ENCODE measurements at places on chromosomes 2 and 18.

GRCh38 chr18:49845629-49846360 lies 32.5 kb upstream of the ACAA2 start:
- DNase-seq = peak; percentile 71

DNA sequence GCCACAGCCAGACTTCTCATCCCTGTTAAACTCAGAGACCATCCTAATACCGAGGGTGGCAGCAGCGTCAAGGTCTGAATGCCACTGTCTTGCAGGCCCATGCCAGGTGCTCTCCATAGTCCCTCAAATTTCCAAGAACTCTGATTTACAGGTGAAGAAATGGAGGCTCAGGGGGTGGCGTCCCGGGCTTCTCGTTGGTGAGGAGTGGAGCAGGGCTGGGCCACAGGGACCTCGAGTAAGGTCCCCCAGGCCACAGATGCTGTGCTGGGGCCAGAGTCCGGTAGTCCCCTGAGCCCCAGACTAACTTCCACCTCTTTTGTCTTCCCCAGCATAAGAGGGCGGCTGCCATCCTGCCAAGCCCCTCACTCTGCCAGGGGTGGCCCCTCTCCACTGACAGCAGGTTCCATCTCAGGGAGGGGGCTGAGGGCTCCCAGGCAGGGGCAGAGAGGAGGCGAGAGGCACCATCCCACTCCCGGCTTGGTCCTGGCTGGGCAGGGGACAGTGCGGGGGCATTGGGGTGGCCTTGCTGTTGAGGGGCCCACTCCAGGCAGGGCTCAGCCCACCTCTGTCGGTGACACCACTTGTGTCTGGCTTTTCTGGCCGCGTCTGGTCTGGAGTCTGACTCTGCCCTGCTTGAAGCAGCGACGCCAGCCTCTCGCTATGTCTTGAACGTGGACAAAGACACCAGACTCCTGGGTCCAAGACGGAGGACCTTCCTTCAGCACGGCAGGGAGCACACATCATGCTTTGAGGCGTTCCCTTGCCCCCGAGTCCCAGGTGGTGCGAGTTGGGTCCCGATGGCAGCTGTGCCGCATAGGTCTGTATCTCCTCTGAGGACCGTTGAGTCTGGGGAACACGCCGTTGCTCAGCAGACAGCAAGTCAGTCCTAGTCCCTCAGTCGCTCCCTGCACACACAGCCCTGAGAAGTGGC lies 15.9 kb upstream of the KLHL30 start:
- no peak for DNase-seq

DNA sequence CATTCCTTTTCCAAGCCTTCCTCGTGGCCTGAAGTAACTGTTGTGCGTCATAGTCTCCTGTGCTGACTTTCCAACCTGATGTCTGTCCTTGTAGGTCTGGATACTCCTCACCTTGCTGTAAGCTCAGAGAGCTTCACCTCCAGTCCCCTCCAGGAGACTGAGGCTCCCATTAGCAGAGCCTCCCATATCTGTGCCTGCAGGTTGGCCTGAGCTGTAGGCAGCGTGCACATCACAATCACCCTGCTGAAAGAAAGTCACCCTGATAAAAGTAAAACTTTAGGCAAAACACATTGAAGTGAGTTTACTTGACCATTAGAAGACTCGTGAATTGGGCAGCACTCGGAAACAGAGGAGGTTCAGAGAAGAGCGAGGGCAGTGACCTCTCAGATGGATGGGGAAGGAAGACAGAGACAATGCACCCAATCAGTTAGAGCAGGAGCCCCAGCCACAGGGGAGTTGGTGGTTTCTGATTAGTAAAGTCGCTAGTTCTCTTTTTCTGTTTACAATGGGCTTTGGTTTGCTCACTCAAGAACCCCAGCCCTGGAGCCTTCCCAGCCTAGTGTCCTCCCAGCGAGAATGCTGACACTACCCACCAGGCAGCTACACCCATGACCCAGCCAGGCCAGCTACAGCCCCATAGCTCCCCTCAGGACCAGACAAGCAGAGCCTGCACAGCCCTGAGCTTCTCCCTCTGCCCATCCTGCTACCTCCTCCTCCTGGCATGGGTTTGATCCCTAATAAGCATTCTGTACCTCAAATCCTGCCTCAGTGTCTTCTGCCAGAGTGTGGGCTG lies 12.1 kb upstream of the TPO start:
- no peak for DNase-seq

DNA sequence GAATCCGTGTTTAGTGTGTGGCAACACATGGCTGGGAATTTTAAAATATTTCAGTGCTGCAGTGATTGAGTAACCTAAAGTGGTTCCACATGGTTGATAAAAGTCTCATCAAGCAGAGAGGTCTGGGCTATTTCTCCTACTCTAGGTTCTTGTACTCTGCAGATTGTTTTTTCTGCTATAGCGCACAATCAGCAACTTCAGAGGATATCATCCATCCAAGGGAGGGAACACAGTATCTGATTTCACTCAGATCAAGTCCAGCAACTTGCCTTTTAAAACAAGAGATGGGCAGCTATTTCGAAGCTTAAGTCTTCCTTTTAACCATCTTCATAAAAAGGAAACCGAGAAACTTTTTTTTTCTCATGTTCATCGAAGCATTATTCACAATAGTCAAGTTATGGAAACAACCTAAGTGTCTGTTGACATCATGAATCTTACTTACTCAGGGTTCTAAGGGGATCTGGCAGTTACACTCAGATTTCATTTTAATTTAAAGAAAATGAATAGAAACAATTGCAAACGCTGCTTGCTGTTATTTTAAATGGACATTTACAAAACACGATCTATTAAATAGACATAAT lies 172.7 kb upstream of the TRIB2 start:
- no peak for DNase-seq

DNA sequence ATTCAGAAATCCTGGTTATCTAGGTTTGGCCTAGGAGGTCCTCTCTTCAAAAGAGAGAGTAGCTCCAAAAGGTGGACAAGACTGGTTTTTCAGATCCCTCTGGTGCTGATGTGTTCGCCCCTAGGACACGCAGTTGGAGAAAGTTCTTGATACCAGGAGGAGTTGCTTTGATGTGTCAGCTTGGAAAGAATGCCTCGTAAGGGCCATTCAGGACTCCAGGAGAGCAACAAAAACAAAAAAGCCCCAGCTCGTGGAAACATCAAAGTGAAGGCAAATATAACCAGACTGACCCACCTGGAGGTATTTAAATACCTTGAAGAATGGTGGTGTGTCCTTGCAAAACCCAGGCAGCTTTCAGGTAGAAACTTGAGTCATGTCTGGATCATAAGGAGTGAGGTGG lies 12.5 kb upstream of the LBH start:
- no peak for DNase-seq

DNA sequence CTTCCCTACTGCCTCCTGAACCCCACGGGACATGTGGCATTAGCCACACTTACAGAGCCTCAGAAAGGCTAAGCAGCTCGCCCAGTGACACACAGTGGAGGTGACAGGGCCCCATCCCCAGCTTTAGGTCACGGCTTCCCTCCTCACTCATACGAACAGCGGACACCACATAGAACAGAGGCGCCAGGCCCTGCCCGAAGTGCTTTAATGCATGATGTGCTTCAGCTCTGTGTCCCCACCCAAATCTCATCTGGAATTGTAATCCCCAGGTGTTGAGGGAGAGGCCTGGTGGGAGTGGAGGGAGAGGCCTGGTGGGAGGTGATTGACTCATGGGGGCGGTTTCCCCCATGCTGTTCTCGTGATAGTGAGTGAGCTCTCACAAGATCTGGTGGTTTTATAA lies 135.3 kb downstream of the PTGR3 start:
- DNase-seq = no peak

DNA sequence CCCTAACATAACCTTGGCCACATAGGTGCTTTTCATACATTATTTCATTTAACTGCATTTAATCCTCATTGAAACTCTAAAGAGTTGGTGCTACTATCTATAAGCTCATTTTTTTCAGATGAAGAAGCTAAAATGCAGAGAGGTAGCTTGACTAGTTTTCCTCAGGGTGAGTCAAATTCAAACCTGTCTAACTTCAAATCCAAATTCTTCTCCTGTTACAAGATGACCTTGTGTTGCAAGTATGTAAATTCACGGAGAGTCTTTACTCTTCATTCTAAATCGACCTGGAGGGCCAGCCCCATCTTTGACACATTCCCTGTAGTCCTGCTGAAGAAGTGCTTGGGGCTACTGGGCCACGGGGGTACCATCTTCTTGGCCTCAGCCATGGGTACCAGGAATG lies 8.2 kb upstream of the SETBP1 start:
- DNase-seq = no peak
